Retina (tissue), 1 donor: ENCODE measurements at places on chromosomes 13 and 19.

GRCh38 chr19:47729468-47729798 lies 15.9 kb upstream of the NOP53 start:
- DNase-seq: no peak

DNA sequence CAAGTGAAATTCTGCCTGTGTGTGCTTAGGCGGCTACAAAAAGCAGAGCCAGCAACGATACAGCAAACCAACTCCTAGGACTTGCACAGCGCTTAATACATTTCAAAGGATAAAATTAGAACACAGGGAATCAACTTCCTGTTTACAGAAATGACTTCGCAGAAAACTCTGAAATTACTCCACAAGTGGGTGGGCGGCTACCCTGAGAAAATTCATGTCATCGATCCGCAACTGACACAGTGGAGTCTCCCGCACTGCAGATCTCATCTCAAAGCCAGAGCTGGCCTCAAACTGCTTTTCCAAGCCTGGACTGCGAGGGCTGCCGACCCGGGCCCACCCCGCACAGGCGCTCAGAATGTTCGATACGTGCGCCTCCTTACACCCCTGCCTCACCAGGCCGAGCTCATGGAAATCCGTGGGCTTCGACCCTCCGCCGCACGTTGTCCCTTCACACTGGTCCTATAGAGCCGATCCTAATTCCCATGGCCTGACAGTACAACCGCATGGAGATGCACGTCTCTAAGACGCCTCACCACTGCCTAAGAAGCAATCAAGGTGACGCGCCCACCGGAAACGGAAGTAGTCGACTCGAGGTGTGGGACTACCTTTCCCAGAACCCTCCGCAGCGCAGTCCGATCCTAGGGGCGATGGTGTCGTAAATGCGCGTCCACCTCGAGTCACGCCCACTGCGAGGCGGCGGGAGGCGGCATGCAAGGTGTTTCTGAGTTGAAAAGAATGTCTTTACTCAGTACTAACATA lies at the start of gene ZNF229:
Gene ZNF229, minus strand, starts transcription at position 557 of the 759 bp plus-strand sequence. CDS start 5,625 bp downstream, outside the sequence.
- DNase-seq: peak; percentile 91

- DNase-seq: no peak
These were observed 245.2 kb downstream of the RGCC start for GRCh38 chr13:41702540-41702939.

DNA sequence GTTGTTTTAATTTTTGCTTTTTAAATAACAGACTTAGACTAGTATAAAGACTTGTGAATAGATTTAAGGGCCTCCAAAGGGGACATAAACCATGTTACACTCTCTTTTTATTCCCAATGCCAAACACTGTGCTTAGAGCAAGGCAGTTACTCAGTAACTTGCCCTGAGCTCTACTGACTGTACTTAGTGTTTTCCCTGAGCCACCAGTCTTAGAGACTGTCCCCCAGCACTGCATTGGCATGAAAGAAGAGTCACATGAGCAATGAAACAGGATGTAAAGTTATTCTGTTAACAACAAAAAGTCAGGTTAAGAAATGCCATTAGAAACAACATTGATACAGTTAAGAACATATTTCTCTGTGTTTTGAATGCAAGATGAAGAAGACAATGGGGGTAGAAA lies 187.9 kb downstream of the TBC1D4 start:
- DNase-seq: no peak

DNA sequence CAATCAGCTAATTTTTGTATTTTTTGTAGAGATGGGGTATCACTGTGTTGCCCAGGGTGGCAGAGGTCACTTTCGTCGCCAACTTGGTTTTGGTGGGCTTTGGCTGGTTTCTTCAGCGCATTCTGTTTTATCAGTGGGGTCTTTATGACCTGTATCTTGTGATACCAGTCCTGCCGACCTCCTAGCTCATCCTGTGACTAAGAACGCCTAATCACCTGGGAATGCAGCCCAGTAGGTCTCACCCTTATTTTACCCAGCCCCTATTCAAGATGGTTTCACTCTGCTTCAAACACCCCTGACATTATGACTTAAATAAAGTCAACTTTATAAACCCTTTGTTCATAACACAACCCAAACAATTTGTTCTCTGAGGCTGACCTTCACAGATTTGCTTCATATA lies 3.0 kb upstream of the ZNF878 start:
- DNase-seq: no peak

- DNase-seq: no peak
These were observed 108.9 kb upstream of the STARD13 start for GRCh38 chr13:33394294-33394932.

- no peak for DNase-seq
These were observed 104.6 kb upstream of the GJB6 start for GRCh38 chr13:20336761-20337160.

DNA sequence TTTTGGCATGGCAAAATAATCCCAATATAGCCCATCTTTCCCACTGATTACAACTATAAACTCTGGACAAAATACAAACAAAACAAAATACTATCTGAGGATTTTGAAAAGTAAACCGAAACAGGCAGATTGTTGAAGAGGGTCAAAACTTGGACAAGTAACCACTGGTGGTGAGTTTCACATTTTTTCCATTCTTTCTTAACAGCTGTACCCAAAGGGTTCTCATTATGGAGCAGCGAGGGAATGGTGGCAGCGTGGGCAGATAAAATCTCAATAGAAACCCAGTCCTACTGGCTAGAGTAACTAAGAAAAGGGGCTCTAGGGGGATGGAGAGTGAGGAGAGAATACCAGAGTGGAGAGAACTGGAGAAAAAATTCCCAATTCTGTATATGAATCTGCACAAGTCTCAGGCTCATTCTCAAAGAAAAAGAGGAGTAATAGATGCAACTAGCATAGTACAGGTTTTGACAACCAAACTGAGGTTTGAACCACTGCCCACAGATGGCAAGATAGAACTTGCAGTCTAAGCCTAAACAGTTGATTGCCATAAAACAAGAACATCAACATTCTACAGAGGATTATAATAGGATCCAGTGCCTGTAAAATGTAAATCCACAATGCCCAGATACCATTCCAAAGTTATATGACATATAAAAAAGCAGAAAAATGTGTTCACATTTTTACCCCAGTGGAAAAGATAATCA lies 284.5 kb downstream of the KCNRG start:
- DNase-seq: no peak

GRCh38 chr13:105543742-105544141 lies 991.7 kb downstream of the EFNB2 start:
- no peak for DNase-seq

GRCh38 chr19:30379841-30380610 lies 7.8 kb downstream of the ZNF536 start:
- DNase-seq: no peak

GRCh38 chr13:32098272-32098671 lies 66.7 kb downstream of the FRY start:
- DNase-seq: no peak

- DNase-seq: peak; percentile 47
These were observed 110.8 kb downstream of the TNFRSF19 start for GRCh38 chr13:23680845-23681669.

- DNase-seq: no peak
These were observed 396.3 kb downstream of the LIG4 start for GRCh38 chr13:107819071-107819470.

DNA sequence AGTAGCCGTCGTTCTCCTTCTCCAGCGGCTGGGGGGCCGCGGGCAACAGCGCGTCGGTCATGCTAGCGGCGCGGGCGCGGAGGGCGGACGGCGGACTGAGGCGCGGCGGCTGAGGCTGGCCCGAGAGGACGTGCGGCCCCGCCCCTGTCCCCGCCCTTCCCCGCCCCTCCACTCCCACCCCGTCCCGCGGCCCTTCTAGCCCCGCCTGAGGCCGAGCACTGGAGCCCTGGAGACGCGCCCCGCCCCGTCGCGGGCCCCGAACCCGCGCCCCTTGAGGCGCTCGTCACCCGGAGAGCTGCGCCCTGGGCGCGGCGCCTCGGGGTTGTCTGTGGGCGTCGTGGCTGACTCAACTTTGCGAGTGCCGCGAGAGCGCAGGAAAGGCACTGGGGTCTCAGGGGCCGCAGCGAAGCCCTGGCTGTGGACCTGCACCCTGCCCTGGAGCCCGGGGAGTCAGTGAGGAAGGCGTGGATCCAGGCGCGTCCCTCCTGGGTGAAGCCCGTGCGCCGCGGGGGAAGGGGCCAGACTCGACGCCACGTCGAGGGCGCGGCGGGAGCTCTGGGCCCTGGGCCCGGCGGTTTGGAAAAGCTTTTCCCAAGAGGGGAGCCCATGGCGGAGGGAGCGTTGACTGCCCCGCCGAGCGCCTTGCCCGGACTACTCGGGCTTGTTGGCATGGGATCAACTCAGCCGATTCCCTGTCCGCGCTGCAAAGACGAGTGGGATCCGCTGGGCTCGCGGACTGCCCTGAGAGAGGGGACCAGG lies at the start of gene RHPN2:
Gene RHPN2, minus strand, starts transcription at position 97 of the 759 bp plus-strand sequence. Its CDS starts 36 bp downstream, at position 61.
- DNase-seq: peak; percentile 81

DNA sequence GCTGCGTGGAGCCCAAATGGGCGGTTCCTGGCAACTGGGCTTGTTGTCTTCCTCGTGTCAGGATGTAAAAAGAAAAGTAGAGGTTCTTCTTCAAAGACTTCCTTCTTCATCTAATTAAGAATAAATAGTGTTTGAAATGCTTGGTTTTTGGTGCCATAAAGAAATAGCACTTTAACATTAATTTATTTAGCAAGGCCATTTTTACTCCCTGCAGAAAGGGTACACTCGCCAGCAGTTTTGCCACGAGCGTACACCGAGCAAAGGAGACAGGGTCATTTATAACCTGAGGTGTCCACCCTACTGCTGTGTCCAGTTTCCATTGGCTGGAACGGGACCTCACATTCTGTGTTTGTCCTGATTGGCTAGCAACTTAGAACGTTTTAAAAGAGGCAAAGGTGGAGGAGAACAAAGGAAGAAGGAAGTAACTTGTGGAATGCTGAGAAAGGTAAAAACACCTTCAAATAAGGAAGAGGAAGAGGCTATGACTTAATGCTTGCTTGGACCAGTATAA lies 21.8 kb upstream of the OR10H1 start:
- no peak for DNase-seq

DNA sequence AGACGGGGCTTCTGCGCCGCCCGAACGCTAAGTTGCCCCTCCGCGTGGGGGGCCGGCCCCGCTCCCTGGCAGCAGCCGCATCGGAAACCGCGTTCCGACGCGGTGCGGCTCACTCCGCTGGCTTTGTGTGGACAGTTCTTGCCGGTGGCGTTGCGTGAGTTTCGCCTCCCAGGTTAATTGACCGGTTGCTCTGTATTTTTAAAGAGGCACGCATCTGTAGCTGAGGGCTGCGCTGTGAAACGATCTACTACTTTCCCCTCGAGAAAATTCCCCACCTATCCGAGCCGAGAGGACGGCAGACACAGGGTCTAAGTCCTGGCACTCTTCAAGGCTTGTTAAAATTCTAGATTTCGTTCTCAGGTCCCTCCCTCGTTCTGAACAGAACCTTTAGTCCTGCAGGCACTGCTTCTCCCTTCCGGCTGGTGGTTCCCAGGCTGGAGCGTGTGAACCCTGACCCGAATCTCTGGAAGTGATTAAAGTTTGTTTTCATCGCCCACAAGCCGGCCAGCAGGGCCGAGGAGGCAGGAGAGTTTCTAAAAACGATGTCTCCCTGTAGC lies 933 bp downstream of the ARHGEF7 start:
- peak; percentile 78 for DNase-seq

GRCh38 chr19:49469828-49470614 lies 4.0 kb upstream of the FLT3LG start:
- no peak for DNase-seq

GRCh38 chr13:26713341-26713740 lies 47.2 kb downstream of the GPR12 start:
- DNase-seq: no peak

- no peak for DNase-seq
These were observed 98.4 kb downstream of the ENOX1 start for GRCh38 chr13:43688227-43688907.

GRCh38 chr19:40596608-40597328 lies 4.4 kb upstream of the LTBP4 start:
- peak; percentile 62 for DNase-seq

- DNase-seq: no peak
These were observed 3.2 kb downstream of the PRTN3 start for GRCh38 chr19:843836-844545.

- DNase-seq: no peak
These were observed 87.1 kb upstream of the IPO5 start for GRCh38 chr13:97866346-97866745.

DNA sequence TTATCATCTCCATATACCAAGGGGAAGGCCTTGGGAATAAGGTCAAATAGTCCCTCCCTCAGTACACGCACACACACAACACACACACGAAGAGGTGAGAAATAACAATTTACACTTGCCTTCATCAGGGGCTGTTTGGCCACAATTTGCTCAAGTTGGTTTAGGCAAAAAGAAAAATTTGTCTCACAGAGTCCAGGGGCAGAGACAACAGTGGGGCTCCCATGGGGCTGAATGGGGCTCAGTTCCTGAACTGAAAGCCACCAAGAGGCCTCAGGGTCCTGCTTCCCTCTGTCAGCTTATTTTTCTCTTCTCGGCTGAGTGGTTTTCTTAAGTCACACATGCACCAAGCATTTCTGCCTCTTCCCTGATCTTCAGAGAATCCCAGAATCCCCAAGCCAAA lies 35.5 kb downstream of the PCDH8 start:
- DNase-seq: no peak

GRCh38 chr13:85698256-85698655 lies 101.0 kb downstream of the SLITRK6 start:
- no peak for DNase-seq

- no peak for DNase-seq
These were observed 1339.1 kb downstream of the OLFM4 start for GRCh38 chr13:54367639-54368271.

- no peak for DNase-seq
These were observed 118.5 kb downstream of the ABCC4 start for GRCh38 chr13:95182570-95183265.

DNA sequence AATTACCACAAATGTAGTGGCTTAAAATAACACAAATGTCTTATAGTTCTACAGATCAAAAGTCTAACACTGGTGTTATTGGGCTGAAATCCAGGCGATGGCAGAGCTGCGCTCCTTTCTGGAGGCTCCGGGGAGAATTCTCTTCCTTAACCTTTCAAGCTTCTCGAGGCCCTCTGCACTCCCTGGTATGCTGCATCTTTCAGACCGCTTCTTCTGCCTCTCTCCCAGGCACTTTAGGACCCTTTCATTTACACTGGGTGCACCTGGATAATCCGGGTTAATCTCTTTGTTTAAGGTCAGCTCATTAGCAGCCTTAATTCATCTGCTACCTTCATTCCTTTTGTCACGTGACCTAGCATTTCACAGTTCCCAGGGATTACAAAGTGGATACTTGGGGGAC lies 211.3 kb upstream of the RFC3 start:
- DNase-seq: peak; percentile 56
